ENCODE measurements at places on chromosomes 11 and 22.

GRCh38 chr22:37639771-37640590 lies 512 bp downstream of the SH3BP1 start:
- DNase-seq = no peak

DNA sequence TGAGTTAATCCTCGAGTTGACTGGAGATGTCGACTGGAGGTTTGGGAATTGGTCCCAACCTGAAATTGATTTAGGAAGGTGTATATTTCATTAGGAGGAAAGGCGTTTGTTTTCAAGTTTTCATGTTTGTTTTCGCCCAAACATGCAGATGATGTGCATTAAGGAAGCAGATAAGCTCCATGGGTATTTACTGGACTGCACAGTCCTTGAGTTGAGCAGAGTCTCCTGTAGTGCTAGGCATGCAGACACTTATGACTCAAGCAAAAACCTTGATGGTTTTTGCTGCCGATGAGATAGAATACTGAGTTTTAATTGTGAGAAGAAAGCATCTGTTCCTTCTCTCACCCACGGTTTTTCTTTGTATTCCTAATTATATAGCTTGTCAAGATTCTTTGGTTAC lies 27.9 kb downstream of the CABIN1 start:
- no peak for DNase-seq

- no peak for DNase-seq
These were observed 648.7 kb upstream of the CCDC179 start for GRCh38 chr11:23509023-23509422.

GRCh38 chr22:47816121-47816862 lies 1053.8 kb downstream of the TBC1D22A start:
- DNase-seq = no peak

DNA sequence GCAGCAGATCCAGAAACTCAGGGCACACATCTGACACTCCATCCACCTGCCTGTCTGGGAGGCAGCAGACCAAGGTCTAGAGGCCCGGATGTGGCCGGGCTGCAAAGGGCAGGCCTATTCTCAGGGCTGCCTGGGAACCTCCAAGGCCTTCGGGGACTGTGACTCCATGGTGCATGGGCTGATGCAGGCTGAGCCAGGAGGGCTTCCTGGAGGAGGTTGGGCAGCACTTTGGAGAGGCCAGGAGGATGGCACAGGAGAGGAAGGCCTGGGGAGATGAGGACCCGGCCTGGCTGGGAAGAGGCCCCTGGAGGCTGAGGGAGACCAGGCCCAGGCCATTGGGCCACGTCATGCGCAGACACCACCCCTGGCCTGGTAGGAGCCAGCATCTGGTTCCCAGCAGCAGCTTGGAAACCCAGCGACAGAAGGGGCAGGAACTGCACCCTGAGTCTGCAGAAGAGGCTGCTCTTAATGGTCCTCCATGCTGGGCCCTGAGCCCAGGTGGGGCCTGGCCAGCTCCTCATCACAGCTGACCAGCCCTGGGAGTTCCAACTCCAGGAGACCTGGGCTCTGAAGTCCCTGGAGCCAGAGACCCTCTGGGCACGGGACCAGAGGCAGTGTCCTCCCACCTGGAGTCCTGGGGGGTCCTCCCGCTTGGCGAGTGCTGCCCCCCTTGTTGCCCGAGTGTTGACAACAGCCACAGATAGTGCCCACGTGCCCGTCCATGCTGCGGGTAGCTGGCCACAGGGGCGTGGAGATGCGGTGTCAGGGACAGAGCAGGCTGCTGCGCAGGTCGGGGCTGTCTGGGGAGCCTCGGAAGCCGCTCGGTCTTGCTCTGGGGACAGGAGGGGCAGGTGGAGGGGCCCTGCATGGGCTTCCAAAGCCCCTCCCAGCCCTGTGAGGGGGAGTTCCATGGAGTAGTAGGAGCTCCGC lies 5.5 kb downstream of the PHLDA2 start:
- DNase-seq = no peak

DNA sequence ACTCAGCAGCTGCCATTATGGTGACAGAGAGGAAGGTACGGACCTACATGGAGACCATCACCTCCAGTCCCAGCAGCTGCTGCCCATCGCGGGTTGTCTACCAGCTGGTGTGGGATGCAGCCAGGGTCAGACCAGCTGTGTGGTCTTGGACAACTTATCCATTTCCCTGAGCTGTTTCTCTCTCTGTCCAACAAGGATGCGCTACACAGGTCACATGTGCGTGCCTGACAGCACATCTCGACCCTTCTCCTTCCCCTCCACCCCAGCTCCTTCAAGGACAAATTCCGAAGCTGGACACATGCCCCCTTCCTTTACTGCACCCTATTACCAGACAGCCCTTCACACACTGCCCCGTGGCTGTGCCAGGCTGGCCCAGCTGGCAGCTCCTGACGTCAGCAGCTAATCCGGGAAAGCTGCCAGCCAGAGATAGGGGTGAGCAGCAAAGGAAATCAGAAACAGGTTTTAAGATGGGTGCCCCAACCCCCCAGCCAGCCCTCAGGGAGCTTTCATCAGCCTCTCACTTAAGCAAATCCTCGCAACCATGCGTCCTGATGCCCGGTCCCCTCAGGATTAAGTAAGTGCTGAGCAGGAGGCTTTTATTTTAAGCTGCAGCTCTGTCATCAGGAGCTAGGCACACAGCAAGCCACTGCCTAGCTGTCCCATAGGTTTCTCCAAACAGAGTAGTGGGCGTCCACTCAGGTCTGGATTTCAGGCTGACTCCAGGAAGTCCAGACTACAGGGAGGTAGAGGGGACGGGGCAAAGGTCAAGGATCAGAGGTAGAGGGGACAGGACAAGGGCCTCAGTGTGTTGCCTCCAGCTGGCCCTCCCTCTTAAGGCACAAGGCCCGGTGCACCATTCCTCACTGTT lies 20.3 kb downstream of the TEF start:
- no peak for DNase-seq

GRCh38 chr11:1946812-1947484 lies at the start of gene MRPL23:
MRPL23 (plus strand) TSS chr11:1947332; CDS start chr11:1947363, 31 bp downstream.
- no peak for DNase-seq

DNA sequence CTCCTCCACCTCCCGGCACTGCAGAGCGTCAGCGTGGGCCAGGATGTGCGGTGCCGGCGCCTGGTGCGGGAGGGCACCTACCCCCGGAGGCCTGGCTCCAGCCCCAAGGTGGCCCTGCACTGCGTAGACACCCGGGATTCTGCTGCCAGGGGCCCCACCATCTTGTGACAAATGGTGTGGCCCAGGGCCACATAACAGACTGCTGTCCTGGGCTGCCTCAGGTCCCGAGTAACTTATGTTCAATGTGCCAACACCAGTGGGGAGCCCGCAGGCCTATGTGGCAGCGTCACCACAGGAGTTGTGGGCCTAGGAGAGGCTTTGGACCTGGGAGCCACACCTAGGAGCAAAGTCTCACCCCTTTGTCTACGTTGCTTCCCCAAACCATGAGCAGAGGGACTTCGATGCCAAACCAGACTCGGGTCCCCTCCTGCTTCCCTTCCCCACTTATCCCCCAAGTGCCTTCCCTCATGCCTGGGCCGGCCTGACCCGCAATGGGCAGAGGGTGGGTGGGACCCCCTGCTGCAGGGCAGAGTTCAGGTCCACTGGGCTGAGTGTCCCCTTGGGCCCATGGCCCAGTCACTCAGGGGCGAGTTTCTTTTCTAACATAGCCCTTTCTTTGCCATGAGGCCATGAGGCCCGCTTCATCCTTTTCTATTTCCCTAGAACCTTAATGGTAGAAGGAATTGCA lies 13.5 kb downstream of the TSKU start:
- DNase-seq = no peak

GRCh38 chr22:20655623-20656022 lies 118.3 kb upstream of the SERPIND1 start:
- no peak for DNase-seq

Measured in skin of body (tissue), 3 donors.